ENCODE measurements at places on chromosomes 2 and 18.

- no peak for DNase-seq
These were observed 37.0 kb downstream of the ROCK1 start for GRCh38 chr18:21074336-21075323.

DNA sequence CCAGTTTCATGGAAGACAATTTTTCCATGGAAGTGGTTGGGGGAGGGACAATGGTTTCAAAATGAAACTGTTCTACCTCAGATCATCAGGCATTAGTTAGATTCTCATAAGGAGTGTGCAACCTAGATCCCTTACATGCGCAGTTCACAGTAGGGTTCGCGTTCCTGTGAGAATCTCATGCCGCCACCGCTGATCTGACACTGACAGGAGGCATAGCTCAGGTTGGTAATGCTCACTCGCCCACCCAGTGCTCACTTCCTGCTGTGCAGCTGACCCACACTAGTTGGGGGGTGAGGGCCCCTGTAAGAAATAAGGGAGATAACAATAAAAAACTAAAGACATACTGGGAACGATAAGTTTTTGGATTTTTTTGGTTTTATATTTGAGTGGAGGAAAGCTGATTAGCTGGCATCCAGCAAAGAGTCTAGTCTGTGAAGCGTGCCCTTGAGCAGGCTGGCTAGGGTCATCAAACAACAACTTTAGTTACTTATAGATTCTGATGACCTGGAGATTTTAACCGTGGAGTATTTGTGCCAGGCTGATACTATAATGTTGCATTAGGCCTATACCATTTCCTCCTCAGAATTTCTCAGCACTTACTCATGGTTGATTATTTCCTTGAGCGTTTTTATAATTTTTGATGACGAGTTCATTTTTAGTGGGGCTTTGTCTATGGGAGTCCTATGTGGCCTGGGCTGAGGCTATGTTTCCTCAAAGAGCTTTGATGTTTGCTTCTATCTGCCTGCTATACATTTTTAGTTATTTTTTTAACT is 6.3 kb upstream of the MCFD2 start:
- no peak for DNase-seq

DNA sequence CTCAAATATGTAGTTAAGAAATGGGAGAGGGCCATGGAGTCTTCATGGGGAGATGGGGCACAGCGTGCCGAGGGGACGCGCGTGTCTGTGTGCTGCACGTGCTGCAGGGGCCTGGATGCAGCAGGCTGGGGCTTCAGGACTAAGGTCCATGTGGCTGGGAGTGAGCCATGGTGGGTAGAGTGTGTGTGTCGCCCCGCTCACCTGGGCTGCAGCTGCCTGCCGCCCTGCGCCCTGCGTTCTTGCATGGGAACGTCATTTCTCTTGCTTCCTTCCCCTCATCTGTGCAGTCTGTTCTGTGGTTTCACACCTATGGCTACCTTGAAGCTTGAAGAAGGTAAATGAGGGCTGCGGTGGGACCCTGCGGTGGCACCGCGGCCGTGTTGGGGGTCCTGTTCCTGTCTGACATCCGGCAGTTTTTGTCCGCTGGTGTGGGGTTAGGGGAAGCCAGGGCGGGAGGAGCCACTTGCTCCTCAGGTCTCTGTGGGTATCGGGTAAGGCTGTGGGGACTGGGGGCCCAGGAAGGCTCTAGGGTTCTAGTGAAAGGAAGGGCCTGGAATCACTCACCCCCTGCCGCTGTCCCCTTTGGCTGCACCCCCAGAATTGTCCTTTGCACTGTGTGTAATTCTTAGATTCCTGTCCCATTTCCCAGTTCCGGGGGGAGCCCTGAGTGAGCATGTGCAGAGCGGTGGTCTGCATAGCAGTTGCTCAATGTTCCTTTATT is 54.1 kb upstream of the HS6ST1 start:
- no peak for DNase-seq

- no peak for DNase-seq
These were observed 117.7 kb downstream of the EN1 start for GRCh38 chr2:118729760-118730159.

DNA sequence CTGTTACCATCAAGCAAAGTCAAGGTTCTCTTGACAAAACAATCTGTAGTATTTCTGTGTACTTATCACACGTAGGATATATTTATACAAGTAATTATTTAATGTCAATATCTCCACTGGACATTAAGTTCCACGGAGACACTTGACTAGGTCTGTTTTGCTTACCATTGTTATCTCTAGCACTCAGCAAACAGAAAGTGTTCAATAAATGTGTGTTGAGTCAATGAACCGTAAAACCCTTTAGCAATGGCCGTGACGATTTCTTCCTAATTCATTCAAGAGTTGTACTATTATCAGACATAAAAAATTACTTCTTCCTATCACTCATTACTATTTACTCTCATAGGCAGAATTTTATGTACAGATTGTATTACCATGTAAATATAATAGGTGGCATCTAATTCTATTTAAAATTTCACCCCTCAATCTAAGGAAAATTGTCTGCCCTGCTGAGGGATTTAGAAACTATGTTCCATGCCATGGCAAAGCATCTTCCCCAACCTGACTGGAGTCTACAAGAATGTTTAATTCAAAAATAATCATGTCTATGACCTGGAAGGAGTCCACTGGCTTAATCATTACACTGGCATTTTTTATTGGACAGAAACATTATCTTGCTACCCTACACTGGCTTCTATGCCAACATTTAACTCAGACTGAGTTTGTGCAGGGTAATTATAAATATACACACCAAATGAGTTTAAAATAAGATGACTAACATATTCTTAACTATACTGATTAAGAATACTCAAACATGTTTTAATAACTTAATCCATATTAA is 301.9 kb downstream of the ZEB2 start:
- DNase-seq = no peak
